ENCODE measurements at places on chromosomes 2 and 18. TPM values are rescaled to one million over a fixed set of nuclear protein-coding genes. Genes with fewer than 3 reads are reported as not detected.

Gene CAPN14
- 0.06 TPM for polyA plus RNA-seq

Gene MRO
- polyA plus RNA-seq = 2.4 TPM

Gene FIGN
- 10.4 TPM for polyA plus RNA-seq

Gene SLC19A3
- polyA plus RNA-seq = 15.8 TPM

Gene UGT1A4
- polyA plus RNA-seq = not detected

Gene PMS1
- 47.6 TPM for polyA plus RNA-seq

Gene SIX3
- polyA plus RNA-seq = not detected

Gene C1D
- polyA plus RNA-seq = 40.7 TPM

Gene GATA6
- polyA plus RNA-seq = 7.8 TPM

Gene XPO1
- polyA plus RNA-seq = 304 TPM

Gene FBXO36
- polyA plus RNA-seq = 6.9 TPM

Gene FABP1
- polyA plus RNA-seq = 33.2 TPM

Gene IL36G
- polyA plus RNA-seq = not detected

Gene NEU4
- 0.56 TPM for polyA plus RNA-seq

Gene WDFY1
- 59.7 TPM for polyA plus RNA-seq

Gene LIPG
- 43.0 TPM for polyA plus RNA-seq

Gene ANKRD30BL
- 1.2 TPM for polyA plus RNA-seq

Gene QPCT
- 14.3 TPM for polyA plus RNA-seq

Gene FSHR
- not detected for polyA plus RNA-seq
